ENCODE measurements at places on chromosomes 1 and 21.

DNA sequence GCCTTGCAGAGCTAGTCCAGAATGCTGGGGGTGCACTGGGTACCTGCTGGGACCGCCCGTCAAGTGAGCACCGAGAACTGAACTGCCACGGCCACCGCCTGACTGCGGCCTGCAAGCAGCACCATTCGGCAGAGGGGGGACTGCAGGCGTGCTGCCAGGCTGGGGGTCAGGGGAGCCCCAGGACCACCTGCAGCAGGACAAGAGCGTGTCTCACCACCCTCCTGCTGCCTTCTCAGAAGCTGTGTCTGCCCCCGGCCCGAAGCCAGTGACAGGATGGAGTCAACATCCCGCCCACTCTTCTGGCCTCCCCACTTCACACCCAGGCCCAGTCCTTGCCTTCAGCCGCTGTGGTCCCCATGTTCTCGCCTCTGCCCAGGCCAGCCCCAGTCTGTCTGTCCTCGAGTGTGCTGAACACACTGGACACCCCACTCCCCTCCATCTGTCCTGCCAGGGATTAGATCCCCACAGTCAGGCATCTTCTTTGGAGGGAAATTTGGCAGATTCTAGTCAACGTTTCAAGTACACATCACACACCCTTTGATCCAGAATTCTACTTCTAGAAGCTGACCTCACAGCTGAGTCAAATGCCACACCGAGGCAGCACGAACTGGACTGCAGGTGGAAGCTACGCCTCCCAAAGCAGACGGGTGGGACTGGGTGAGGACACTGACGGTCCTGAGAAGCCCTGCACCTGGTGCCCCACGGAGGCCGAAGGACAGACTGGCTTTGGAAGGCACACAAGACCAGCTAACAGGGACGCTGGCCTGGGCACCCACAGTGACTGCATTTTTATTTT, 26.0 kb downstream of the PTTG1IP start:
- DNase-seq: no peak

DNA sequence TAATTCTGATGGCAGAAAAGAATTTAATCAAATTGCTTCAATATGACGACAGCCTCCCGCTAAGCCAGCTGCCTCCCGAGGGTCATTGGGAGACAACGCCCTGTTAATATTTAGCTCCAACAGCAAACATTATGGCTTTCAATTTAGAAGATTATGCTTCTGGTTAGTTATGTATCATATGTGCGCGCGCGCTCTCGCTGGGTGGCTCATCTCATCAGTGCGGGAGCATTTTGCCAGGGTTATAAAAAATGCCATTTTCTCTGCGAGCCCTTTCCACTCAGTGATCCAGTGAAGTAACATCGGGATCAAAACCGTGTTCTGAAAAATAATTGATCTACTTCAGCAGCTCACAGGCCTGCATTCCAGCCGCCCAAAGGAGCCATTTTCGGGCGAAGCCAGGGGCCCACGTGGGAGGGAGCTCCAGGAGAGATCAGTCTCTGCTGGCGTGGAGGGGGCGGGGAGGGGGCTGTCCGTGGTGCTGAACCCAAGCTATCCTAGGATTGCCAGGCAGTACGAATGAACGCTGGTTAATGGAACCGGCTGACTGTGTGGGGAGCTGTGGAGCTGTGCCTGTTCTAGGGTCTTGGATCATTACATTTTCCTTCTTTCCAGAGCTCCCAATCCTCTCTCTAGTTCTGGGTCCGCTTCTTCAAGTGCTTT, 219.1 kb upstream of the ZC3H12A start:
- no peak for DNase-seq

DNA sequence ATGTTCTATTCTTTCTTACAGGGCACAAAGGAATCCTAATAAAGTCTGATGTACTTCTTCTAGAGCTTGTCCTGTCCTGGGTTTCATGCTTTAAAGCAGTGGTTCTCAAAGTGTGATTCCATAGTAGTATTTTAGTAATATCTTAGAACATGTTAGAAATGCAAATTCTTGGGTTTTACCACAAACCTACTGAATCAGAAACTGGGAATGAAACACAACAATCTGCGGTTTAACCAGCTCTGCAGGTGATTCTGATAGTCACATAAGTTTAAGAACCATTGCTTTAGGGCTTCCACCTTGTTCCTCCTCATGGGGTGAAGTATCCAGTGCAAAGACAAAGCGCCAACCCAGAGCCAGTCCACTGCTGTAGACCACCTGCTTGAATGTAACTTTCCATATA, 41.1 kb downstream of the NGF start:
- DNase-seq: no peak

- DNase-seq: no peak
These were observed 25.7 kb downstream of the CRYAA start for GRCh38 chr21:43194303-43195120.

DNA sequence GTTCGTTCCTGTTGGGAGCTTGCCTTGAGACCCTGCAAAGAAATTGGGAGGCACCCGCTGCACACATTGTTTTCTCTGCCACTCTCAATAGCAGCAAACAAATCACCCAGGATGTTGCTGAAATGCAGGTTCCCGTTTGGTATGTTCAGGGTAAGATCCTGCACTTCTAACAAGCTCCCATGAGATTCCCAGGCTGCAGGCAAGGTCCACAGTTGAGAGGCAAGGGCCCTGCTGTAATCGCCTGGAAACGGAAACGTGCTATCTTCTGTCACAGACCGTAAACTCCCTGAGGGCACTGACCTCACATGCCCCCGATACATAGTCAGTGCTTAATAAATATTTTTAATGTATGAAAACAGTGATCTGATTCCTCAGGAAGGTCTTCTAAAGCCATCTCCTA, 37.8 kb downstream of the XCL1 start:
- DNase-seq: no peak

DNA sequence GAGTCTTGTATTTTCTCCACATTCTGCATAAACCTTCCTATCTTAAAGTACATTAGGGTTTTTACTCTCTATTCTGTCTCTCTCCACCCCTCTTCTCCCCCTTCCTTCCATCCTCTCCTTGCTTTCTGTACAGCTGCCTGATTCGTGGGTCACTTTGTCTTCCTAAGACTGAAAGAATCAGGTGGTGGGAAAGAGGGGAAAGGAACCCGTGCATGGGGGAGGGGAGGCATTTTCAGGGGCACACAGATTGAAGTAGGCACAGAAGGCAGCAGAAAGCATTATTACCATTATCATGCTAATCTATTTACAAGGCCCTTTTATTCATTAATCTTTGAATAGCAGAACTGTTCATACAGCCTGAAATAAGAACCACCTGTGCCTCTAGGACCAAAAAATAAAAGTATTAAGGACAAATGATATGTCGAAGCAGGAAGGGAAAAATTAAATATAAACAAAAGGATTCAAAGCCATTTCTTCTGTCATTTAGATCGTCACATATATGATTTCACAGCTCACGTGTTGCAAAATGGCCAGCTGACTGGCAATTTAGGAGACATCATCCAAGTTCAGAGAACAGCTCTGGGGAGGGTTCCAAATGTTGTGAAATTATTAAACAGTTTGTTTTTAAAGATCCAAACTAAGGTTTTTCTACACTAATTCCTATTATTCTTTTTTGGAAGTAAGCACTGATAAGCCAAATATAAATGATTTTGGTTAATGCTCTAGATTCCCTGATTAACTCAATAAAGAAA, 154.6 kb downstream of the PBX1 start:
- no peak for DNase-seq

DNA sequence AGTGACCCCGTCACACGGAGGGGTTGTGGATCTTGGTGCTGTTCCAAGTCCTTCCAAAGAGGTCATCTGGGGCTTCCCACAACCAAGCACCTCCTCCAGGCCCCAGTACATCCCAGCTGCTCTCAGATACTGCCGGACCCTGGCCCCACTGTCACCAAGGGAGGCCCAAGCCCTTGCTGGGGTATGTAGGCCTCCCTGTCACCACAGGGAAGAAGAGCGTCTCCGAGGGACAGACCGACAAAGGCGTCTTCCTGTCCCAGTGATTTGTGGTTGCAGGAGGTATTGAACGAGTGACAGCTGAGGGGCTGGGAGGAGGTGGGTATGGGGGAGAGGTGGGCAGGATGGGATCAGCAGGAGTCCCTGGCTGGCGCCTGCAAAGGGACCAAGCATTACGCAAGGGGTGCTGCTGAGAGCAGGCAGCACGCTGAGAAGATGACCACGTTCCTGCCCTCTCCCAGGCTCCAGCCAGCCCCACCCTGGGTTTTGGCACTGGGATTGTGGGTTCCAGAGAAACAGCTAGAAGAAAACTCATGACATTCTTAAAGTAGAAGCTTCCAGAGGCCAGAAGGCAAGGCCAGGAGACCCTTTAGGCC, 29.7 kb downstream of the LRP8 start:
- DNase-seq: no peak

- no peak for DNase-seq
These were observed 367.9 kb upstream of the DUSP10 start for GRCh38 chr1:222109836-222110235.

DNA sequence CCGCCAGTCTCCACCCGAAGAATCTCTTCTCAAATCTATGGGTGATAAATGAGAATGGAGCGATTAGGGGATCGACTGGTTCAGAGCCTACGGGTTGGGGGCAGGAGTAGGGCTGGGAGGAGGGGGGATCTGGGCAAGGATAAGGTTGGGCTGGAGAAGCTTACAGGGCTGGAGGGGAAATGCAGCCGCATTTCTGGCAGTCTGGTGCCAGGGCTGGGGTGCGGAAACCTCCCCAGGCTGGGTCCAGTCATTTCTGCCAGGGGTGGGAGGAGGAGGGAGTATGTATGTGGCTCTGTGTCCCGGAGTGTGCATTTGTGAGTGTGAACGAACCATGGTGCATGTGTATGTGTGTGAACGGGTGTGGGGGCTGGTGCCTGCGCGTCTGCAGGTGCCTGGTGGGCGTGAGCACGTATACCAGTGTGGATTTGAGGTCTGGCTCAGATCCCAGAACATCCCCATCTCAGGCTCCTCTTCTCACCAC, 10.2 kb downstream of the C1orf216 start:
- no peak for DNase-seq

- DNase-seq: no peak
These were observed 65.6 kb downstream of the SAMSN1 start for GRCh38 chr21:14480411-14481031.

GRCh38 chr1:7339953-7340352, 431.1 kb upstream of the VAMP3 start:
- DNase-seq: no peak

GRCh38 chr1:172845371-172845770, 186.5 kb downstream of the FASLG start:
- no peak for DNase-seq

DNA sequence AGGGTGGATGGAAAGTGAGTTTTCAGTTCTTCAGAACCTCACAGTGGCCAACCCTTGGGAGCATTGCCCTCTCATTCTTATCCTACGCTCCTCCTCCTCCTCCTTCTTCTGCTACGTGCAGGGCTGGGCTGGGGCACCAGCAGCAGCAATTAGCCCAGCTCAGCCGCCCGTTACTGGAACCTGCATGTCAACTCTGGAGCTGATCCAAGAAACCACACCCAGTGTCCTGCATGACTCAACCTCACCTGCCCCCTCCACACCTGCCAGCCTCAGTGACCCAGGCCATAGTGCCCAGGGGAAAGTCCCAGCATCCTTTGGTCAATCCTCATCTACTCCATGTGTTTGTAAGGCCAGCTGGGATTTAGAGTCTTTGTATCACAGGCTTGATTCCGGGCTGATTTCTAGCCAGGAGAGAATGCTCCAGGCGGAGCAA, 12.6 kb downstream of the ELF3 start:
- peak; percentile 63 for DNase-seq

DNA sequence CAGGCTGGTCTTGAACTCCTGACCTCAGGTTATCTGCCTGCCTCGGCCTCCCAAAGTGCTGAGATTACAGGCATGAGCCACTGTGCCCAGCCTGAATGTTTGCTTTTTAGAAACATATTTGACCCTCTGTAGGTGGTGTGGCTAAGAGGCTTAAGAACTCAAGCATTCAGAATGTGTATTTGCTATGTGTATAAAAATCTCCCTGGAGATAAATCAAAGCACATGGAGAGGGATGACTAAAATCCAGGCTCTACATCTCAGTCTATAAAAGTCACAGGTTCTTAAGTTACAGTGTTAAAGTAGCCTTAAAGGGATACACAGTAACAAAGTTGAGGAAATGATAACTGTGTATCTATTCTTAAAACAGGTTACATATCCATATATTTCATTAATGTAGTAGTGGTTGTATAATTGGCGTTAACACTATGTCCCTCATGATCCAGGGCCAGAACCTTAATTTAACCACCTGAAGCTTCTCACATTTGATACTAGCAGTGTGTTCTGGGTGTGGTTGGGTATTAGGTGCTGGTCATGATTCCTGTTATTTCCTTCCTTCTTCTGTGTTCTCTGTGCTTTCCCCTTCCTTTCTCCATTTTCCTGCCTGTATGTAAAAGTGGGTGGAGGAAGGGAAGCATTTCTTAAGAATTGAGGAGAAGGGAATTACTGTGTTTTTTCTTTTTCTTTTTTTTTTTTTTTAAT, 16.2 kb downstream of the GIPC2 start:
- no peak for DNase-seq

DNA sequence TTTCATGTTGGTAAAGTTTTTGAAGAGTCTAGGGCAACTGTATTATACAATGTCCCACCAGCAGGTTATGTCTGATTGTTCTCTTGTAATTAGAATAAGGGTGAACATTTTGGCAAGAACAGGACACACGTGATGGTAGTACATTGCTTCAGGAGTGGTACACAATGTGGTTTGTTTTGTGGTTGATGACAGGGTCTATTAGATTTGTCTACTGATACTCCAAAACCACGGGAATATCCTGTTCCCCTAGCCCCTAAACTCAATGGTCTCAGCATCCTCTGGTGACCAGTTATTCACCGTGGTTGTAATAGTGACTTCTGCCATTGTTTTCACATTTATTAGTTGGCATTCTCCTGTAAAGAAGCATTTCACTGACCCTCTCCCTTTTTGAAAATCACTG, 22.1 kb upstream of the ACTA1 start:
- DNase-seq: no peak

- no peak for DNase-seq
These were observed 491.1 kb downstream of the KIF26B start for GRCh38 chr1:245645894-245646293.

- DNase-seq: no peak
These were observed 56.7 kb upstream of the B3GALT5 start for GRCh38 chr21:39555911-39556590.

DNA sequence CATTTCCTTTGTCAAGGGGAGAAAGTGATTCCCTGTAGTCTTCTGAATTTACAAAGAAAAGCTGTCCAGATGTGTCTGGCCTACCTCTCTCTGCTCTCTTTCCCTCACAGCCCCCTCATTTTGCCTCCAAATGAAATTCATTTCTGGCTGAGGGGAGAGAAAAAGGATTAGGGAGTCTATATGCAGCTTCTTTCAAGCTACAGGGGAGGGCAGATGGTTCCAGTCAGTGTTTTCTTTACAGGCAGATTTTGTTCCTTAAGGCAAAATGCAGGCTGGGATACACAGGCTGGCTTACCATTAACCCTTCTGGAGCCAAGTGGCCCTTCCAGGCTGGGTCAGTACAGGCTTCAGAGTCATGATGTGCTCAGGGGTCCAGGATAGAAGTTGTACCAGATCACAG, 198.1 kb upstream of the USP24 start:
- DNase-seq: no peak

DNA sequence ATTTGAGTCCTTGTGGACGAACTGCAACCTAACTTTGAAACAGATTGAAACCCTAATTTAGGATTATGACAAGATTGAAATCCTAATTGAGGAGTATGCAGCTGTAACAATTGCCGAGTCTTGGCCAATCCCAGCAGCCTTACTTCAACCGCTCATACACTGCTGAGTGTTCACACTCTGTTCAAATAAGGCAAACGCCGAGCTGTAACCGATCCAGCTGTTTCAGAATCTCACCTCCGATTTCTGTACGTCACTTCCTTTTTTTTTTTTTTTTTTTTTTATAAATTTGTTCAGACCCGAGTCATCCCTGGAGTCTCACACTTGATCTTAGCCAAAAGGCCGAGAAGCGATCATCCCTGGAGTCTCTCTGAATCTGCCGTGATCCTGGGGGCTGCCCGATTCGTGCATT, 22.3 kb upstream of the ATP5PO start:
- DNase-seq: no peak

All from hematopoietic multipotent progenitor cell treated with erythropoietin and hydrocortisone succinate and interleukin-3 and kit ligand, for 17 days (in vitro differentiated cells).